GM12865 (cell line): ENCODE measurements at places on chromosomes 7 and 10.

DNA sequence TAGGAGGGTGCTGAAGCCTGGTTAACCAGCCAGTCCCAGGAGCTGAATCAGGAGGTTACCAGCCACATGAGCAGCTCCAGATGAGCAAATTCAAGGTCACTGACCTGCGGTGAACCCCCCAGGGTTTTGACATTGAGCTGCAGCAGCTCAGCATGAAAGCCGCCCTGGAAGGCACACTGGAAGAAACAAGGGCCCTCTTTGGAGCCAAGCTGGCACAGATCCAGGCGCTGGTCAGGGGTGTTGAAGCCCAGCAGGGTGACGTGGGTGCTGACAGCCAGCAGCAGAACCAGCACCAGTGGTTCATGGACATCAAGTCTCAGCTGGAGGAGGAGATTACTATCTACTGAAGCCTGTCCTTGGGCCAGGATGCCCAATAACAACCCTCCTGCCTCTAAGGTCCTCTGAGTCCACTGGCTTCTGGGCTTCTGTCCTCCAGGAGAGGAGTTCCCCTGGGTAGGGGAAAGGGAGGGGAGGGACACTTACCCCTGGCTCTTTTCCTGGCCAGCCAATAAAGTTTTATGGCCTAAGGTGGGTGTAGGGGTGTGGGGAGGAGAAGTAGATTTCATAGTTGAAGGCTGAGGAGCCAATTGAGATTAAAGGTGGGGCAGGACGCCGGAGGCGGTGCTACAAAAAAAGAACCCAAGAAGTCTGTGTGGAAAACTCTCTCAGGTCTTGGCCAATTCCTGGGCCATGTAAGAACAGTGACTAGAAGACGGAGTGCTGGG, 29.4 kb upstream of the ATOH7 start:
- DNase-seq = no peak

DNA sequence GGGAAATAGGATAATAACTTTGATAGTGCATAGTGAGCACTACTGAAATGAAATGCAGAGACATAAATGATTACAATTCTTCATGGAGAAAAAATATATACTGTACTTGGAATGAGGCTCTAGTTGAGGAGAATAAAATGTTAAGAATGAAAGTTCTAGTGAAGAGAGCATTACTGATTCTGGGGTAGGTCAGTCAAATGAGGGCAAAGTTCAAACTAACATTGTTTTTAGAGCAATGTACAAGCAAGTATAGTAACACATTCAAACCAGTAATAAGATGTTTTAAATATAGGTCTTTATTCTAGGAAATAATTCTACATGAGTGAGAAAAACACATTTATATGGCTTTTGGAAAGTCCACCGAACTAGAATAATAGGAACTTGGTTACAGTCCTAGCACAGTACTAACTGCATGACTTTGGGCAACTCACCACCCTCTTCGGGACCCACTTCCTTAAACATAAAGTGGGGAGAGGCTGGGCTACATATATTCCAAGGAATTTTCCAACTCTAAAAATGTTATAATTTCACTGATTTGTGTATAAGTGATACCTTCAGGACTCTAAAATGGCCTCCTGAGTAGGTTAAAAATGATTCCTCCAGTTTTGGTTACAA, 86.4 kb downstream of the CDK6 start:
- no peak for DNase-seq

GRCh38 chr10:131561897-131562296, 250.4 kb upstream of the TCERG1L start:
- no peak for DNase-seq

- DNase-seq = no peak
Measured at GRCh38 chr10:75944061-75944460, 512.6 kb downstream of the LRMDA start.

DNA sequence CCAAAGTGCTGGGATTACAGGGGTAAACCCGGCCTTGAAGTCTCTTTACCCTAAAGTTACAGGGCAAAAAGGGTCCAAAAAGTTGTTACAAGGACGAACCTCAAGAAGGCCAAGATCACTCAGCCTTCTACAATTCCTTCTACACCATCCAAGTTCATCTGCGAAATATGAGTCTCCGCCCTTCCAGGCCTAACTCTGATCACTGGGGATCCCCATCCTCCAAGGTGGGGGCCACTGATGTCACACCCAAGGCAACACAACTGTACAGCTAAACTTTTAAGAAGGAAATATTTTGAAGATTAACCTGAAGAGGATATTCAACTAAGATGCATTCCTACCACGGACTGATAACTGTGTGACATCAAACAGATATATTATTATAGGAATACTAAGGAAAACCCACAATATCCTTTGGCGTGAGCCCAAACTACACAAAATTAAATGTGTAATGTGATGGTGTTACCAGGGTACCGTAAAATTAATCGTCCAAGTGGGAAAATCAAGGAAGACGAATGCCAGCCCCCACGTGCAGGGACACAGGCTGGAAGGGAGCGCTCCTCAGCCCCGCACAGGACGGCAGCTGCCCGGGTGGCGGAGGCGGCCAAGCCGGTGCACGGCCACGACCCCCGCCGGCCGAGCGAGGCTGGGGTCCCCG, 1.0 kb downstream of the PAXIP1 start:
- peak; percentile 55 for DNase-seq

GRCh38 chr10:725786-726185, 36.3 kb upstream of the DIP2C start:
- DNase-seq = no peak

DNA sequence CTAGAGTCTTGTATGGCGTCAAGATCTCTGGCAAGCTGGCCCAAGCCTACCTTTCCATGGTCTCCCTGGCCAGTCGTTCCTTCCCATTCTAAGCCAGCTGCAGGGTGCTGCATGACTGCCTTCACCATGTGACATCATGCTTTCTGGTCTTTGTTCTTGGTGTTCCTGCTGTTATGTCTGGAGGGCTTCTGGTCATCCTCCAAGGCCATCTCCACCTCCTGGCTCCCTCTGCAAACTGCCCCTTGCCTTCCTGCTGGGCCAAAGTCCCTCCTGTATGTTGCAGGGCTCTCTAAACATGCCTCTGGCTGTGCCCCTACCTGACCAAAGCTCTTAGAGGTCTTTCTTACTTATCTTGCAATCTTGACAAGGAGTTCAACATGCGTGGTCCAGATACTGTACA, 44.4 kb upstream of the SHH start:
- DNase-seq = no peak

DNA sequence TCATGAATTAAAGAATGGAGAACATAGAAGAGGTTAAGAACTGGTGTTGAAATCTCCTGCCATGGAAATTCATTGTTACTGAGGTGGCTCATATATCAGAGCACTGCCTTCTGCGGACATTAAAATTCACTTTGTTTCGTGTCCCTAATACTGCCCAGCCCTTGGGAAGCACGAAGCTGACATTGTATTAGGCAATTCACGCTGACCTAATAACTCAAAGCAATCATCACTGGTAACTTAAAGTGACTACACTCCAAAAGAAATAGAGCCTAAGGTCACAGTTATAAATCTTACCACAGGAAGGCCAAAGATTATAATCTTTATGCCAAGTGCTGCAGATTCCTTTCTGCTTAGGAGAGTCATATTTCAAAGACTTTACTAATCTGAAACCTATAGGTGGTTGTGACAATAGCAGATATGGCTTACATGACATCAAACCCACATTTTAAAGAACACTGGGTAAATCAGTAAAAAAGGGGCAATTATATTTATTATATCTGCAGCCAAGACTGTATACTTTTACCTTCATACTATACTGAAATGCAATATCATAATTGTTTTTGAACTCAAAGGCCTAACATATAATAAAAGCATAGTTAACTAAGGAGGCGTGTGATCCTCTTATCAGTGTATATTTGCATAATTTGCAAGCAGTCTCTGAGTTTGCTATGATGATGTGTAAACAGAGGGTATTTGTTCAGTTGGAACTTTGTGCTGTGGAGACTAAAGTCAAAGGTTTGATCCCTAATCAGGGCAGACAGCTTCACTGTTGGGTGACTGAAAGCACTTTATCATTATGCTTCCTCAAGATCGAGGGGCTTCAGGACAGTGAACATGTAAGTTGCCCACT, 51.9 kb upstream of the CAPZA2 start:
- no peak for DNase-seq

GRCh38 chr10:46248651-46249146, 38.1 kb upstream of the ANTXRL start:
- no peak for DNase-seq

- DNase-seq = no peak
Measured at GRCh38 chr7:13802651-13803050, 186.8 kb downstream of the ETV1 start.

- DNase-seq = no peak
Measured at GRCh38 chr7:65744406-65744805, 128.5 kb upstream of the VKORC1L1 start.

DNA sequence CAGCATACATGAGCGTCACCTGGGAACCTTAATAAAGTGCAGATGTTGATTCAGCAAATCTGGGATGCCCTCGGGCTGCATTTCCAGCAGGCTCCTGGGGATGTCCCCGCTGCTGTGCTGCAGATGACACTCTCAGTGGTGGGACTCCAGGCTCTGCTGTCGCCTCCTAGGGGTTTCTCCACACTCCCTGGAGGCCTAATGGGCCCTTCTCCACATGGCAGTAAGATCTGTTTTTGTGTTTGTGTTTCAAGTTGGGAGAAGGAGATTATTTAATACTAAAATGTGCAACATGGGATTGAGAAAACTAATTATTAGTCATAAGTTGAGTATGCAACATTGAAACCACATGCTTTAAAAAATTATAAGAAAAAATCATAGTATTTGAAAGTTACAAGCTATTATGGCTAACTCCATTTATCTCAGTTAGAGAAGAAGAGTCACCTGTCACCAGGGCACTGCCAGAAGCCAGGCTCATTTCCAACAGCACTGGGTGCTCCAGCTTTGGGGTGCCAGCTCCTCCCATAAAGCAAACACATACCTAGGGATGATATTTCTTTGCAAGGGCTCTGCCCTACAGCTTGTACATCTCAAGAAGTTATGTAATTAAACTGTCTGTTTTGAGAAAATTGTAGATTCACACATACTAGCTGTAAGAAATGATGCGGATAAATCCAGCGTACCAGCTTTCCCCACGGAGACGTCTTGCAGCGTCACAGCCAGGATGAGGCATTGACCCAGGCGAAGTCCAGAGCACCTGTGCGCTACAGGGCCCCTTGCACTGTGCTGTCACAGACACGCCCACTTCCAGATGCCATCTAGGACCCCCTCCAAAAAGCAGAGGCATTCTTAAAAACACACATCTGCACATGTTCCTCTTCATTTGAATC, 106.4 kb downstream of the EGFR start:
- DNase-seq = no peak

DNA sequence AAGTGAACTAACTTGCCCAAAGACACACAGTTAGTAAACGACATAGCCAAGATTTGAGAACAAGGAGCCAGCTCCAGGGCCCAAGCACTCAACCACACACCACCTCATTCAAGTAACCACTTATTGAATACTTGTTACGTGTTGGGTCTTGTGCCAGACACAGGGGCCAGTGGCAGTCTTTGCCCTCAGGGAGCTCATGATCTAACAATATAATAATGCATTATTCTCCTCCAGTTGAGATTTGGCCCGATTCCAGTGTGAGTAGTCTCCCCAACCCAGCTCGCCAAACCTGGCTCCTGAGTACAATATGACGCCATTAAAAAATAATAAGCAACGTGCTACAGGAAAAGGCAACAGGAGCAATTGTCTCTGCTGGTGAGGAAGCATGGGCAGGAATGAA, 14.4 kb upstream of the STK17A start:
- no peak for DNase-seq

- no peak for DNase-seq
Measured at GRCh38 chr10:60521974-60522405, 132.3 kb upstream of the ANK3 start.

- DNase-seq = no peak
Measured at GRCh38 chr7:105244594-105244993, 144.1 kb downstream of the SRPK2 start.

- no peak for DNase-seq
Measured at GRCh38 chr10:122702275-122702674, 2.6 kb upstream of the C10orf120 start.

DNA sequence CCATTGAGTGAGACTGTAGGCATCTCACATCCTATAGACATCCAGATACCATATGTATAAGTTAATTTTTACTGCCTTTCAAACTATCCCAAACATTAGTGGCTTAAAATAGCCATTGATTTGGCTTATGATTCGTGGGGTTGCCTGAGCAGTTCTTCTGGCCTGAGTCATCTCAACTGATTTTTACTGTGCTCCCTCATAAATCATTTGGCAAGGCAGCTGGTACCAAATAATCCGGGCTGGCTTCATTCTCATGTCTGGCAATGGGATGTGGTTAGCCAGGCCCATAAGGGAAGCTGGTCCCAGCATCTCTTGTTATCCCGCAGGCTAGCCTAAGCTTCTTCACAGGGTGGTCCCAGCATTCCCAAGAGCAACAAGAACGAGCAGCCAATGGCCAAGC, 6.7 kb upstream of the LRGUK start:
- DNase-seq = no peak

- no peak for DNase-seq
Measured at GRCh38 chr10:68082872-68083271, 7.8 kb upstream of the HERC4 start.

DNA sequence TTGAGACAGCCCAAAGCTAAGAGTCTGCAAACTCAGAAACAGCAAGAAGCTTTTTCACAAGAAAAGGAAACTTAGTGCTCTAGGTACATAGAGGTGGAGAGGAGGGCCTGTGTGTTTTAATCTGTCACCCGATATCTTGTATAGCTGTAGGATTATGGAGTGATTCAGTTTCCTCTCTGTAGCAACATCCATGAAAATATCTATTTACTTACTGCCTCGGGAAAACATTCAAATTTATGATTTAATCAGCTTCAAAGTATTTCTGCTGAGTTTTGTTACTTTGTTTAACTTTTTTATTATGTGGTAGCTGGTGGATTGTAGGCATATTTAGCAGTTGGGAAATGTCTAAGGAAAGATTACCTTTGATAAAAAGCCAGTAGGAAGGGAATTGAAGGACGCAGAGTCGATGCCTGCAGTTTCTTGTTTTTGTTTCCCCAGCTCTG, 292.0 kb downstream of the CCDC3 start:
- no peak for DNase-seq

DNA sequence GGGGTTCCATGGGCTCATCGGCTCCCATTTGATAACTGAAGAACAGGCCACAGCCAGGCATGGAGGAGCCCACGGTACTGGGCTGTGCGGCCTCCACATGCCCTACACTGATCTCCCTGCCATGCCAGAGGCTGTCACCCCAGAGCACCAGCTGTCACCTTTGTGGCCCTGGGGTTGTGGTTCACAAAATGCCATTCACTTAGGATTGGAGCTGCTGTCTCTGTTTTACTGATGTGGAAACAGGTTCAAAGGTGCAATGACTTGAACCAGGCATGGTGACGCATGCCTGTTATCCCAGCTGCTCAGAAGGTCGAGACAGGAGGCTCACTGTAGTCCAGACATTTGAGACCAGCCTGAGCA, 4.3 kb upstream of the UPK3B start:
- DNase-seq = no peak
